Activated naive CD8-positive, alpha-beta T cell treated with anti-CD3 and anti-CD28 coated beads, Interleukin-2, amount 10 ng/mL, durations not matched to agents 7 days and 5 days (primary cell): ENCODE measurements at places on chromosomes 1 and 21. TPM values are rescaled to one million over a fixed set of nuclear protein-coding genes. Genes with fewer than 3 reads are reported as not detected.

MATN1 gene
- total RNA-seq, result 0.26 TPM

POGZ gene
- 94.8 TPM for total RNA-seq

CGN gene
- 0.33 TPM for total RNA-seq

ATP1A2 gene
- total RNA-seq, result not detected

PPM1J gene
- total RNA-seq, result not detected

IL10 gene
- 0.17 TPM for total RNA-seq

RGS16 gene
- 1.4 TPM for total RNA-seq

DNAJC11 gene
- 44.6 TPM for total RNA-seq

CC2D1B gene
- 69.3 TPM for total RNA-seq

GJC2 gene
- total RNA-seq, result 6.2 TPM

- DNase-seq, result no peak
- no peak overlapping the region for H3K4me3 ChIP-seq
These were observed 11.9 kb upstream of the VAV3 start for GRCh38 chr1:107976836-107977235.

DNA sequence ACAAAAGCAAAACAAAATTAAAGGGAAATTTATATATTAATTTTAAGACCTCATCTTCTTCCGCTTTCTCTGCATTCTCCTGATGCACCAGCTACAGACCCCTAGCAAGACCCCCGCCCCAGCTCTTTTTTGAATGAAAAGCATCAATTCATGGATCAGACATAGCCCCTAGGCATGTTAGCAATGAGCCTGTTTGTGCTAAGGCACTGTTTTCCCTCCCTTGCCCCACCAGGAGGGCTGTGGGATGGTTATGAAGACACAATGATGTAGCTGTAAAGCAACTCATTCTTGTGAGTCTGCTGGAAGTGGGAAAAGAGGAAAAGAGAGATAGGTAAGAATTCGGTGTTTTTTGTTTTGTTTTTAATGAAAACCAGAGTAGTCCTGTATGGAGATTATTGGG lies 88.5 kb upstream of the ZBTB18 start:
- no peaks in the 10 kb centered on the region for H3K4me1 ChIP-seq
- no peak for DNase-seq
- H3K27me3 ChIP-seq, result no peaks in the 10 kb centered on the region
- H3K36me3 ChIP-seq, result no peaks in the 10 kb centered on the region
- no peak overlapping the region for H3K4me3 ChIP-seq
- H3K27ac ChIP-seq, result no peak overlapping the region

GRCh38 chr1:195376190-195376589 lies 1232.0 kb downstream of the KCNT2 start:
- H3K27ac ChIP-seq, result no peak overlapping the region
- no peaks in the 10 kb centered on the region for H3K36me3 ChIP-seq
- no peak for DNase-seq
- no peaks in the 10 kb centered on the region for H3K4me1 ChIP-seq

DNA sequence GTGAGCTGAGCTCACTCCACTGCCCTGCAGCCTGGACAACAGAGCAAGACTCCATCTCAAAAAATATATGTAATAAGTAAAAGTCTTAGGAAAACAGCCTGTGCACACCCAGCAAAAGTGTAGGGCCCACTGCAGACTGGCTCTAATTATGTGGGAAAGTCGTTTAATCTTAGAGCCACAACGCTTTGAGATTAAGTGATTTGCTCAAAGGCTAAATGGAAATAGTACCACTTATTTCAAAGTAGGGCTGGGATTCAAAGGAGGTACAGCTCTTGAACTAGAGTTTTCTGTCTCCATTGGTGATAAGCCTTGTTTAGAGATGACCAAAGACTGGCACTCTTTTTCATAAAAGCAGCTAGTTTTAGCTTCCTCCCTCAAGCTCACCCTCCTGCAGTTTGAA lies 2.2 kb downstream of the TACSTD2 start:
- H3K36me3 ChIP-seq, result peaks cover 2% of the 10 kb centered on the region
- peaks cover 23% of the 10 kb centered on the region for H3K4me1 ChIP-seq
- H3K27me3 ChIP-seq, result peaks cover 83% of the 10 kb centered on the region
- H3K4me3 ChIP-seq, result no peak overlapping the region
- no peak for DNase-seq

GRCh38 chr1:228064296-228064695 lies 18.2 kb upstream of the ARF1 start:
- no peak for DNase-seq
- H3K4me1 ChIP-seq, result peaks cover 3% of the 10 kb centered on the region
- no peak overlapping the region for H3K27ac ChIP-seq
- no peaks in the 10 kb centered on the region for H3K36me3 ChIP-seq
- peaks cover 22% of the 10 kb centered on the region for H3K27me3 ChIP-seq
- no peak overlapping the region for H3K4me3 ChIP-seq

DNA sequence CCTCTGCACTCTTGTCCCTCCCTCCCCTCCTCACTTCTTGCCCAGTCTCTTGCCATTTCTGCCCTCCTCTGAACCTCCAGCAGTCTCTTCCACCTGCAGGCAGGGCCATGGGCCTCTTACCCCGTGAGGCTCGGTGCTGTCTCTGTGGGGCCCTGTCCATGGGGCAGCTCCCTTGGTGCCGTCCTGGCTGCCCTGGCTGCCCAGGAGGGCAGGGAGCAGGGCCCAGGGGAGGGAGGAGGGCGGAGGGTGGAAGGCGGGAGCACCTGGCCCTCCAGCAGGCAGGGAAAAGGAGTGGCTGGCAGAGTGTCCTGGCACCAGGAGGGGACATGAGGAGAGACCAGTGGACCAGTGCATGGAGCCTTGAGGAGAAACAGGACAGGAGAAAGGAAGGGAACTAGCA lies at the start of gene RORC:
RORC (minus strand) TSS at position 198 of the 400 bp plus-strand sequence; CDS start at position 160, 38 bp downstream.
- H3K36me3 ChIP-seq, result no peaks in the 10 kb centered on the region
- peaks cover 46% of the 10 kb centered on the region for H3K4me1 ChIP-seq
- peak within 1 kb of the TSS; percentile 74 for H3K27ac ChIP-seq

- peak; percentile 58 for DNase-seq
- H3K27ac ChIP-seq, result peak overlapping the region; percentile 88
- no peaks in the 10 kb centered on the region for H3K27me3 ChIP-seq
- H3K4me3 ChIP-seq, result peak overlapping the region; percentile 72
- peaks cover 53% of the 10 kb centered on the region for H3K36me3 ChIP-seq
- H3K4me1 ChIP-seq, result peaks cover 68% of the 10 kb centered on the region
These were observed 79.9 kb downstream of the CD247 start for GRCh38 chr1:167438171-167439138.

DNA sequence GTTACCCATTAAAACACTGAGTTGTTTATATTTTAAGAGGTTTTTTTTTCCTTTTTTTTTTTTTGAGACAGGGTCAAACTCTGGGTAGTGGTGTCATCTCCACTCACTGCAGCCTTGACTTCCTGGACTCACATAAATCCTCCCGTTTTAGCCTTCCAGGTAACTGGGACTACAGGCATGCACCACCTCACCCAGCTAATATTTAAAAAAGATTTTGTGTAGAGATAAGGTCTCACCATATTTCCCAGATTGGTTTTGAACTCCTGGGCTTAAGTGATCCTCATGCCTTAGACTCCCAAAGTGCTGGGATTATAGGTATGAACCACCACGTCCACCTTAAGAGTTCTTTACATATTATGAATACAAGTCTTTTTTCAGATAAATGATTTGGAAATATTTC lies 146.5 kb downstream of the COQ8A start:
- no peak for DNase-seq
- peaks cover 4% of the 10 kb centered on the region for H3K27me3 ChIP-seq
- no peaks in the 10 kb centered on the region for H3K36me3 ChIP-seq
- H3K4me3 ChIP-seq, result no peak overlapping the region

- no peak for DNase-seq
- peaks cover 17% of the 10 kb centered on the region for H3K27me3 ChIP-seq
- H3K4me3 ChIP-seq, result no peak overlapping the region
- no peak overlapping the region for H3K27ac ChIP-seq
- peaks cover 2% of the 10 kb centered on the region for H3K4me1 ChIP-seq
These were observed 41.2 kb downstream of the MAP3K21 start for GRCh38 chr1:233368789-233369130.

- no peak for DNase-seq
- peaks cover 5% of the 10 kb centered on the region for H3K36me3 ChIP-seq
- H3K27ac ChIP-seq, result no peak overlapping the region
- no peak overlapping the region for H3K4me3 ChIP-seq
- H3K4me1 ChIP-seq, result no peaks in the 10 kb centered on the region
These were observed 136.9 kb downstream of the DISC1 start for GRCh38 chr1:231763456-231763855.

- no peak overlapping the region for H3K4me3 ChIP-seq
- no peak overlapping the region for H3K27ac ChIP-seq
- no peak for DNase-seq
- H3K4me1 ChIP-seq, result peaks cover 18% of the 10 kb centered on the region
These were observed 39.8 kb upstream of the KIAA0040 start for GRCh38 chr1:175232335-175232734.

DNA sequence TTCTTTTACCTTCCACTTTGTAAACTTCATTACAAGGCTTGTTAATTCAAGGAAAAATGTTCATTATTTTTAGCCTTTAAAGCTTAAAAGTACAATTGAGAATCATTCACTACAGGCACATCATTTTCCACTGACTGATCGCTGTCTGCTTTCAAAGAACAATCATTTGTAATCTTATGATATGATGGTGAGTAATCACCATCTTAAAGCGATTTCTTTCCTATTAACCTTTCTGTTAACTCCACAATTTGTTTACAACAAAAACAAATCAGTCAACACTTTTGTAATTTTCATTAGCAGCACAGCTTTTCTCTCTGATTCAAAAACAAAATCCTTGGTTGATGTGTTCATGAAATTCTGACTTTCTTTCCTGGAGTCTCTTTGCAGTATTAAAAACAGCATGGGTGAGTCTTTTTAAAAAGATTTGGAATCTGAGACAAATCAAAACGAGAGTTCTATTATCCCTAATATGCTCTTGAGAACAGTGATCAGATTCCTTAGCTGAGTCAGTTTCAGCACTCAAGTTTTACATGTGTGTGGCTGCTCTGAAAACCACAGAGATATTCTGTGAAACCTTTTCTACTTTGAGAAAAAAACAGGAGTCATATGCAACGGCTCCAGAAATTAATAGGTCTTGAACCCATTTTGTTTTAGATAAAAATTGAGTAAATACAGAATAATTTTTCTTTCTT lies 145.8 kb upstream of the TMPRSS15 start:
- H3K27ac ChIP-seq, result no peak overlapping the region
- no peaks in the 10 kb centered on the region for H3K27me3 ChIP-seq
- no peaks in the 10 kb centered on the region for H3K4me1 ChIP-seq
- no peak for DNase-seq
- no peaks in the 10 kb centered on the region for H3K36me3 ChIP-seq

DNA sequence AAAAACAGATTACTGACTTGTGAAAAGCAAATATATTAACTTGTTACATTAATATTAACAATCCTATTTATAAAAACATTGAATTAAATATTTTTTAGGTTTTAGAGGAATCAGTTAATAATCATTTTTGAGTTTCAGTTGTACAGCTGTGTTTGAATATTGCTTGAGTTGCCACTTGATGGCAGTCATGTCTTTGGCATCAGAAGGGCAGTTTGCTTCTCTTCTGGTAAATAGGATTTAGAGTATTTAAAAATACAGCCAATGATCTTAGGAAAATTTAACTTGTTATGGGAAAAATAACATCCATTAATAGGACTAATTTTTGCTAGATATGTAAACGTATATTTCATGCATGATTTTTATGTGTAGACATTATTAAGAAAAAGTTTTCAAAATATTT lies 234.1 kb downstream of the NCAM2 start:
- no peaks in the 10 kb centered on the region for H3K27me3 ChIP-seq
- no peak for DNase-seq
- no peak overlapping the region for H3K27ac ChIP-seq

- H3K27ac ChIP-seq, result peak overlapping the region; percentile 88
- H3K4me3 ChIP-seq, result peak overlapping the region; percentile 94
- DNase-seq, result no peak
- H3K4me1 ChIP-seq, result peaks cover 56% of the 10 kb centered on the region
- no peaks in the 10 kb centered on the region for H3K27me3 ChIP-seq
- peaks cover 39% of the 10 kb centered on the region for H3K36me3 ChIP-seq
These were observed 917 bp downstream of the KIAA0040 start for GRCh38 chr1:175191659-175192058.
